ENCODE measurements at places on chromosomes 3 and 15.

- no peak for DNase-seq
Observed at GRCh38 chr3:183545708-183546107, 9.8 kb downstream of the KLHL6 start.

GRCh38 chr3:116963802-116964201 is 254.2 kb downstream of the TUSC7 start:
- DNase-seq = no peak

GRCh38 chr3:2934541-2934940 is 175.6 kb downstream of the IL5RA start:
- DNase-seq = no peak

DNA sequence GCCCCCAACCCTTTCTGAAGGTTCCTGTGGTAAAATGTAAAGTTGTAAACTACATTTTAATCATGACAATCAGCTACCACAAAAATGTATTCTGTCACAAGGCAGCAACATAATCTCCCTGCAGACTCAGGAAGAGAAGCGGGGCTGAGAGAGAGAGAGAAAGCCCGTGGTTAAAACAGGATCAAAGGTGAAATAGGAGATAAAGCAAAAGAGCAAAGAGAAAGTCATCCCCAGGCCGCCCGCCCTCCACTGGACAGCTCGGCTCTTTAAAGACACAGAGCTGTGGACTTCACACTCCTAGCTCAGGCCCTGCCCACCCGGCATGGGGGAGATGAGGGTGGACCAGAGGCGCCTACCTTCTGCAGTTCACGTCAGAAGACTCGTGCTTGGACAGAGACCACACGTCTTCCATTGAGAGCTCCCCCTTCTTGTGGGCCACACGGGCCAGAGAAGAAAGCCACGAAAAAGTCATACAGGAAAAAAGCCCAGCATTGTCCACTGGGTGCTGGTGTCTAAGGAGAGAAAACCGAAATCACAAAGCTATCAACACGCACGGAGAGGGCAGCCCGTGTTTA is 29.4 kb downstream of the ABCC5 start:
- no peak for DNase-seq

GRCh38 chr15:77836121-77836692 is 203.5 kb upstream of the LINGO1 start:
- DNase-seq = no peak

GRCh38 chr3:116070061-116070460 is 375.2 kb downstream of the LSAMP start:
- no peak for DNase-seq

DNA sequence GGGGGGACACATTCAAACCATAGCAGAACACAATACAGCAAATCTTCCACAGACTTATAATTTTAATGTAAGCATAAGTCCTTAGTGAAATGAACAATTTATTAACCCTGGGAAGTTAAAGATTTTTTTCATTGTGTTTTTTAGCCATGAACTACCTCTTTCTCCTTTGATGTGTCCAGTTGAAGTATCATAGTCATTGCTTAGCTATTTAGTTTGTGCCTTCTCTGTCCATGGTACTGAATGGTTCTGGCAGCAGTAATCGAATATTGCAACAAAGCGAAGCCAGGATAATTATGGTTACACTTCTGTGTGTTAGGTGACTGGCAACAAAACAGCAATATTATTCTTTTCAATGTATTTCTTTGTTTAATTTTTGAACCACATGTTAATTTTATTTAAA is 403.0 kb upstream of the ONECUT1 start:
- DNase-seq = no peak

GRCh38 chr3:195752546-195753331 is 32.0 kb downstream of the MUC20 start:
- no peak for DNase-seq

DNA sequence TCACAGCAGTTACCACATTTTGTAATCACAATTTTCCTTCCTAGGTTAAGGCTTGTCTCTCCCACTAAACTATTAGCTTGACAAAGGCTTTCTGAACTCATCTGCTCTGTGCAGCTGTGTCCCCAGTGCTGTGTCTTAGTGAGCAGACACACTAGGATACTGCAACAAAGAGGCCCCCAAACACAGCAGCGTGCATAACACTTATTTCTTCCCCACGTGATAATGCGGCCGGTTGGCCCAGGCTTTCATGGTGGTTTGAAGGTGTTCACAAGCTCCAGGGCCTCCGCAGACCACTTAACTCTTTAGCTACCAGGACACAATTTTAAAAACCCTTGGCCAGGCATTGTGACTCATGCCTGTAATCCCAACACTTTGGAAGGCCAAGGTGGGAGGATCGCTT is 2.2 kb upstream of the HDAC11 start:
- no peak for DNase-seq

DNA sequence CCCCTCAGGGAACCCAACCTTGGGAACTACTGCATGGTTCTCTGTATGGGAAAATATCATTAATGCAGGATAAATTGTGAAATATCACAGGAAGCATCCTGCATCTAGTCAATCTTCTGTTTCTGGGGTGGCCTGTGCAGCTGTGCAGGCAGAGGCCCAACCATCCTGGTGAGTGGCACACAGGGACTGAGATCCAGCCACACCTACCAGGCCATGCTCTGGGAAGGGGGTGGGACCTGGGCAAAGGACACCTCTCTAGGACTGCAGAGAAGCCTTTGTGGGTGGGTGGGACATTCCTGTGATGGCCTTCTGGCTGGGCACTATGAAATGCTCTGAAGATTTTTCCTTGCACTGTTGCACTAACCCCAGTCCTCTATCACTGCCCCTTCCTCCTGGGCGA is 26.8 kb downstream of the CCRL2 start:
- DNase-seq = no peak

DNA sequence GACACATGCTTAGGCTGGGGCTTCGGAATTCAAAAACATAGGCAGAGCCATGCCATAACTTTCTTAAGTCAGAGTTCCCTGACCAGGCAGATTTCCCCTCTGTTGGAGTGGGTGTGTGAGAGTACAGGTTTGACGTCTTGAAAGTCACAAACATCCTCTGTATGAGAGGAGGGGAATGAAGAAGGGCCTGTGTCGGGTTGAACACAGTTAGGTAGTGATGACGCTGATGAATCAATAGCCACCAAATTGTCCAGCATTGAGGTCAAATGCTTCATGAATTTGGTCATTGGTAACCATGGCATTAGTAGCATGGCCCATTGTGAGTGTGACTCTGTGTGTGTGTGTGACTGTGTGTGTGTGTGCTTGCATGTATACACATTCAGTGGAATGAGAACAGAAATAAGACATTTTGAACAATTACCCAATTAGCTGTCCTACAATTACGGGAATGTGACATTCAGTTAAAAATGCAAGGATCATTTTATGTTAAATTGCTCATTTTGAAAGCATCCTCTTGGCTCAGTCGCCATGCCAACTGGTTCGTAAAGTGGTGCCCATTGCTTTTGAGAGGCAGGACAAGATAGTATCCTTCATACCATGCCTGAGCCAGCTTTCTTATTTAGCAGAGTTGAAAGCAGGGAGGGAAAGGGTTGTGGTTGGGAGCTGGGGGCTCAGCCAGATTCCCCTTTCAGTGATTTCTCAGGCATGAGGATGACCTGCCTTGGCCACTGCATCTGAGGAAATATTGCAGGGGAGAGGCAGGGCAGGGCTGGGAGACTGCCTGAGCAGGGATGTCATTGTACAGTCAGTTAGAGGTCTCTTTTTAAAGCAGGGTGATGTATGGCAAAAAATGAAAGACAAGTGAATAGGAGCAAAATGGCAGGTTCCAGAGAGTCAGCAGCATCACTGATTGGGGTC is 35.4 kb downstream of the RBP2 start:
- DNase-seq = no peak

- DNase-seq = no peak
Observed at GRCh38 chr3:172824229-172824628, 73.7 kb downstream of the ECT2 start.

DNA sequence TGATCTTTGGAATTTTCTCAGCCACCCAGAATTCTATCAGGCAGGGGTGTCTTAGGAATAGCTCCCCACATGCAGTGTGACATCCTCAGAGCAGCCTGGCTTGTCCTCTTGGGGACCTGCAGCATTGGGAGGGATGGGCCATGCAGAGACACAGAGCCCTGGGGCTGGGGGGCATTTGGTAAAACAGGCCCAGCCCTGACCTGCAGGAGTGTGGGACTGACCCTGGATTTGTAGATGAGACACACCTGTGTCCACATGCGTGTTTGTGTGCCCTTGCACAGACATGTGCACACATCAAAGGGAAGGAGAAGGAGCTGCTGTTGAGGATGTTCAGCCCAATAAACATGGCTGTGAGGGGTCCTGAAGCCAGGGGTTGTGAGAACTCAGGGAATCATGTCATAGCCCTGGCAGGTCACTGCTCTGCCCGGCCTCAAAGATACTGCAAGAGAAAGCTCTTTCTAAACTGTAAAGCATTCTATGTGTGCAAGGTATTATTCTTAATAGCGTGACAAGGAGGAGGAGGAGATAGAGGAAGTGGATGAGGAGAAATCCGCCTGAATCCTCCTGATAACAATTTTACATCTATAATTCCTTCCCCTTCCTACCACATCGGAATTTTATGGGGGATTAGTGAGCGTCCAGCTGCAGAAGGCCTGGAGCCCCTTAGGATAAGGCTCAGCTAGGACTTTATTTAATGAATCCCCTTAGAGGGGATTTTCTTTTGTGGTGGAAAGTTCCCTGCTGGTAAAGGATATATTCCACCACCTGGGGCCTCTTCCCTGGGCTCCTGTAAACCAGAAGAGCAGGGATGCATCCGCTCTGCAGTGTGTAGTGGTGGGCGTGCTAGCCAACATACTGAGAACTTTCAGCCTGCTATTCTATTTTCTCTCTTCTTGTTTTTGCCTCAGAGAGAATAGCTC is 245.5 kb downstream of the EPHB1 start:
- no peak for DNase-seq

GRCh38 chr3:157311633-157312375 is 124.8 kb upstream of the PTX3 start:
- no peak for DNase-seq

DNA sequence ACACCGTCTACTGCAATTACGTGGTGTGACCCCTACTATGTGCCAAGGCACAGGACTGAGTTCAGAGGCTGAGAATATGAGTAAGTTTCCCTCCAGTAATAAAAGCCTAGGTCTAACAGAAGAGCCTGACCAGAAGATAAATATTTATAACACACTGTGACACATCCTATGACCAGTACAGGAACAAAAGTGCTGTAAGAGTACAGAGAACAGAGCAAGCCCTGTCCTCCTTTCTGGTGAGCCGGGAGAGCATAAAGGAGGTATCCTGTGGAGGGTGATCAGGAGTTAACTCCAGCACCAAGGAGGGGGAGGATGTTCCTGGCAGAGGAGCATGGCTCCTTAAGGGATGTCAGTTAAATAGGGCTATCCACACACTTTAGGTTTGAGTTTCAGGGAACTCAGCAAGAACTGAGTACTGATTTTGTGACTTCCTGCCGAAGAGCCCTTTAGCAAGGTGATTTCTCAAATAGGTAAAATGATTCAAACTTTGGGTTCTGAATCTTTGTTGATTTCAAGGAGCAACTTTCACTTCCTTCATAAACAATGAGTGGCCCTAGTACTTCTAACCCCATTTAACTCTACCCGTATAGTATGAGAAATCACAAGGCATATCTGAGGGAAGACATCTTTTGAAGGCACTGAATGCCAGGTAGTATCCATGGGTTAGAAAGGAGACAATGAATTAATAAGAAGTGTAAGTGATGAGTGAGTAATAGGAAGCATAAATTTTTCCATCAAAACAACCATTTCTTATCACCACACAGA is 198.0 kb downstream of the THRB start:
- no peak for DNase-seq

DNA sequence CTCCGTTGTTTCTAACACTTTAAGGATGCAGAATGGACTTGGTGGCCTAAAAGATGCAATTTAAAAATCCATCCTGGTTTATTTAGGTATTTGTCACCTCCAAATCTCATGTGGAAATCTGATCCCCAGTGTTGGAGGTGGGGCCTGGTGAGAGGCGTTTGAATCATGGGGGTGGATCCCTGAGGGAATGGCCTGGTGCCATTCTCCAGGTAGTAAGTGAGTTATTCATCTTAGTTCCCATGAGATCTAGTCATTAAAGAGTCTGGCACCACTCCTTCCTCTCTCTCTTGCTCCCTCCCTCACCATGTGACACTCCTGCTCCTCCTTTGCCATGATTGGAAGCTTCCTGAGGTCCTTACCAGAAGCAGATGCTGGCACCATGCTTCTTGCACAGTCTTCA is 339.1 kb downstream of the NTRK3 start:
- DNase-seq = no peak

- DNase-seq = no peak
Observed at GRCh38 chr15:40108061-40108854, 421 bp downstream of the BMF start.

GRCh38 chr15:29596266-29596665 is 226.0 kb downstream of the TJP1 start:
- no peak for DNase-seq

DNA sequence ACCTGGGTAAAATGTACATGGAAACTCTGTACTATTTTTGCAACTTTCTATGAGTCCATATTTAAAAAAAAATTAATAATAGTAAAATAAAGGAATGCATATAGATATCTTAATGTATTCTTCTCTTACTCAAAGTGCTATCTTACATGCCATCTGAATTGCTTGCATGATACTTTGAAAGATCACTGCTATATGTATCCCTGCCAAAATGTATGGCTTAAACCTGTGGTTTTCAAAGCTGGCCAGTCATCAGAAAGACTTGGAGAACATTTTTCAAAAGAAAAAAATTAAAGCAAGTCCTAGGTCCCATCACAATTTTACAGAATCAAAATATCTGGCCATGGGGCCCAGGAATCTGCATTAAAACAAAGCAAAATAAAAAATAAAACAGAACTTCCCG is 262.1 kb downstream of the LPP start:
- no peak for DNase-seq

DNA sequence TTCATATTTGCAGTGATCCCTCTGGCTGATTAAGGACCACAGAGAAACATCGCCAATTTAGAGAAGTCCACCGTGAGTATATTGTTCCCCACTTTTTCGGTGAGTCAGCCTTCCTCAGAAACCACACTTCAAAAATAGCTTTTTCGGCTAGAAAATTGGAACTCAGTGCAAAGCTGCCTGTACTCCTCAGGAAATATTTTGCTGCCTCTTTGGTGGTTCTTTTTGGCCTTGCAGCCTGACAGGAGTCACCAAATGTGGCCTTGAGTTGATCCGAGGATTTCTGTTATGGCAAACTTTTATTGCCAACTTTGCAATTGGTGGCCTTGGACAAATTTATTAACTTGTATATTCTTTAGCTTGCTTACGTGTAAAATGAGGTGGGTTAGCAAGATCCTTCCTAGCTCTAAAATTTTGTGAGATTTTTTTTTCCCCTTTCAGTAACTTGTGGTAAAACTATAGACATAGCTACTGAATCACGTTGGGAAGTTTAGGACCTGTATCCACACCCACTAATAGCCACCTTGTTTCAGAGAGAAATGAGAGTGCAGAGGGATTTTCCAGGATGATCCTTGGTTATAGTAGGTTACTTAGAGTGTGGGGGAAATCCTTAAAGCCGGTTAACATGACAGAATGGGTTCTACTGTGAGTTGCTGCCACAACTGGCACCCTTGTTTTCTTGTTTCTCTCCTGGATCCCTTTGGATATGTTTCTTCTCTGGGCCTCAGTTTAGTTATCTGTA is 9.9 kb downstream of the ARL6IP5 start:
- peak; percentile 42 for DNase-seq
